ENCODE measurements at places on chromosomes 3 and 15.

- DNase-seq, result no peak
These were observed 52.4 kb upstream of the BLM start for GRCh38 chr15:90664650-90665287.

DNA sequence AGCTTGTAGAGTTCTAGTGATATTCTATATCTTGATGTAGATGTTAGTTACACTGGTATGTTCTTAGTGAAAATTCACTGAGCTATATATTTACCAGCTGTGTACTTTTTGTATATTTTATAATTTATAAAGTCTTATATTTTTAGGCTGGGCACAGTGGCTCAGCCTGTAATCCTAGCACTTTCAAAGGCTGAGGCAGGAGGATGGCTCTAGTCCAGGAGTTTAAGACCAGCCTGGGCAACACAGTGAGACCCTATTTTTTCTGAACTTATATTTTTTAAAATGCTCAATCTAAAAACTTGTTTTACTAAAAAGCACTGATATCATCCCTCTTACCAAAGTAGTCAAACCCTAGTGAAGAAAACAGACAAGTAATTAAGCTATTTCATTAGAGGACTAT is 5.1 kb downstream of the MYO9A start:
- no peak for DNase-seq

- no peak for DNase-seq
These were observed 452.1 kb upstream of the PPP2R3A start for GRCh38 chr3:135513106-135514059.

DNA sequence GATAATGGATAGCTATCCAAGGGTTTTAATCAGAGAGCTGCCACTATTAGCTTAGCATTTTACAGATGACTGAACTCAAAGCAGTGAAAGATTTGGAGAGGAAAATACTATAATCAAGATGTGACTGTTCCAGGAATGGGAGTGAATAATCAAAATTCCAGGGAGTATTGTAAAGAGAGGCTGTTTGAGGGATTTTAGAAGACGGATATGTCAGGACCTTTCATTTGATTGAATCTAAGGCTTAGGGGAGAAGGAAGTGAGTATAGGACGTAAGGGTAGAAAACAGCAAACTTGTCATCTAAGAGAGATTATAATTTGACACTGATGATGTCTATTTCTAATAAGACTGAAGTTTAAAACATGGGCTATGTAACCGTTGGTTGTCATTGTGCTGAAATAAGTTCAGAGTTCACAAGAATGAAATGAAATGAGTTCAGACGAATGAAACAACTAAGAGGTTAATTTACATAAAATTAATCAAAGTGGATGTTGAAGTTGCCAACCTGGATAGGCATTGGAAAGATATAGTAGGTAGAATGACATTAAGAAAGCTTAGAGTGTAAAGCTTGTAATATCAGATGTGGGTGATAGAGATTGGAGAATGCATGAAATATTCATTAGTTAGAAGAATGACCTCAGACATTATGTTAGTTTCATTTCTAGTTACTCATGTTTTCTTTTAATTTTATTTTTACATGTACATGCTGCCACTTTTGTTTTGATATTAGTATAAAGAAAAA is 842.8 kb downstream of the SI start:
- DNase-seq, result no peak

GRCh38 chr15:63765338-63765737 is 68.4 kb downstream of the HERC1 start:
- DNase-seq, result no peak

- DNase-seq, result peak; percentile 39
These were observed 43.1 kb downstream of the DNASE1L3 start for GRCh38 chr3:58167431-58168351.

GRCh38 chr3:183123891-183124290 is 24.6 kb upstream of the MCCC1 start:
- DNase-seq, result no peak

DNA sequence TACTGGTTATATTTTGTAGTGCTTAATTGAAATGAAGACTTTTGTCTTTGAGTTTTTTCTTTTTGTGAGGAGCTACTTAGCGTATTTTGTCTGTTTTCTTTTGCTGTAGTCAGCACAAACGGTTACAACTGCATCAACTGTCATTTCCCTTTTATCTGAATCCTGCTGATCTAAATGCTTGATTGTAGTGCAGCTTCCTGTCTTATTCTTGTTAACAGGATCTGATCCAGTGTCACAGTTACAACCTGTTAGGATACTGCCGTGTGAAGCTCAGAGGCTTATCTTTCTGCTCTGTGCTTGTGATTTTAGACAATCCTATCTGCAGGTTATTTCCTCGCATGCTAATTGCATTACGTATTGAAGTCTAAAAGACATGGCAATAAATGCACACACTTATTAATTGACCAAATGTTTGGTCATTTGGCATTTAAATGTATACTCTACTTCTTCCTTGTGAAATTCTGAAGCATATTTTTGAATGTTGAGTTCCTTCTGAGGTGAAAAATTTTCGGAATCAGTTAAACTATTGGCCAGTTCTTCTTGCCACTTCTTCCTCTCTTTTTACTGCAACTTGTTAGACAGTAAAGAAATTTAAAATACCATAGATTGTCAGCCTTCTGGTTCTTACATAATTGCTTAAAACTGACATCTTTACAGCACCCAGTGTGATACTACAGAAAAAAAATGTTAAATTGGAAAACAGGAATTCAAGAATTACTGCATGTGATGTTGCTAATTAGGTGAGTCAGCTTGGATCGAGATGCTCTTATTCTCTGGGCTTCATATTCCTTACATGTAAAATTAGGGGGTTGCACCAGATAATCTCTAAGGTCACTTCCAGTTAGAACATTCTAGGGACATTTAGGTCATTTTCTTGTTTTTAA is 168.2 kb downstream of the MBNL1 start:
- DNase-seq, result no peak

Data from stimulated activated CD8-positive, alpha-beta memory T cell treated with anti-CD3 and anti-CD28 coated beads, Interleukin-7, amount 100 ng/mL, for 48 hours (primary cell).